ENCODE measurements at places on chromosomes 2 and 18.

GRCh38 chr2:185676316-185676715 is 62.3 kb upstream of the FSIP2 start:
- DNase-seq = no peak

GRCh38 chr2:172462849-172463381 is 35.5 kb downstream of the ITGA6 start:
- DNase-seq = no peak

GRCh38 chr2:15238028-15238427 is 323.1 kb downstream of the NBAS start:
- no peak for DNase-seq

GRCh38 chr2:206092297-206092696 is 6.3 kb upstream of the INO80D start:
- DNase-seq = no peak

GRCh38 chr2:84493514-84493913 is 22.8 kb upstream of the DNAH6 start:
- DNase-seq = no peak

DNA sequence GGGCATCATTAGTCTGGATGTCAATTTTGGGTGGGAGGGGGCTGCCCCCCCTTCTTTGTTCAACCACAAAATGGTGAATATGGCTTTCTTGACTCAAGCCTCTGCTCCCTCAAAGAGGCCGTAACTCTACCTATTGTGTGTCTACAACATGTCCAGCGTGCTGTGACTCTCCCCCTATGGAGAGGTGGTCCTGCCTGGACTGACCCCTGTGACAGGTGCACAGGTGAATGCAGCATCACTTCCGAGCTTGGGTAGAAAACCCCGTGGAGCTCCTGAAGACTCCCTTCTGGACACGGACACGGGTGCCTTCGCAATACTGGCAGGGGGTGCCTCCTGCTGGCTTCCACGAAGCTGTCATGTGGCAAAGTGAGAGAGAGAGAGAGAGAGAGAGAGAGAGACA is 397.8 kb downstream of the GALR1 start:
- no peak for DNase-seq
